IPS DF 6.9 (cell line): ENCODE measurements at places on chromosomes 13 and 19.

GRCh38 chr19:21468791-21469190 lies 36.6 kb upstream of the ZNF429 start:
- H3K36me3 ChIP-seq = no peaks in the 10 kb centered on the region
- H3K4me1 ChIP-seq = no peaks in the 10 kb centered on the region
- no peak overlapping the region for H3K4me3 ChIP-seq

- no peaks in the 10 kb centered on the region for H3K36me3 ChIP-seq
- no peaks in the 10 kb centered on the region for H3K27me3 ChIP-seq
- H3K4me1 ChIP-seq = no peaks in the 10 kb centered on the region
- H3K27ac ChIP-seq = no peak overlapping the region
- no peak overlapping the region for H3K4me3 ChIP-seq
- no peak for DNase-seq
These were observed 6.5 kb upstream of the ZNF708 start for GRCh38 chr19:21335721-21336120.

- no peak overlapping the region for H3K27ac ChIP-seq
- no peaks in the 10 kb centered on the region for H3K4me1 ChIP-seq
- no peak for DNase-seq
- H3K36me3 ChIP-seq = no peaks in the 10 kb centered on the region
- no peak overlapping the region for H3K4me3 ChIP-seq
These were observed 11.8 kb downstream of the LGALS7B start for GRCh38 chr19:38800577-38801347.

GRCh38 chr13:79780240-79780639 lies 299.3 kb downstream of the NDFIP2 start:
- H3K27me3 ChIP-seq = no peaks in the 10 kb centered on the region
- no peaks in the 10 kb centered on the region for H3K4me1 ChIP-seq
- no peak overlapping the region for H3K4me3 ChIP-seq
- H3K27ac ChIP-seq = no peak overlapping the region

- no peaks in the 10 kb centered on the region for H3K27me3 ChIP-seq
- H3K36me3 ChIP-seq = peaks cover 13% of the 10 kb centered on the region
- peaks cover 2% of the 10 kb centered on the region; the same call in 1 of the 2 replicates for H3K4me1 ChIP-seq
These were observed 11.0 kb downstream of the CYTH2 start for GRCh38 chr19:48480183-48480557.

DNA sequence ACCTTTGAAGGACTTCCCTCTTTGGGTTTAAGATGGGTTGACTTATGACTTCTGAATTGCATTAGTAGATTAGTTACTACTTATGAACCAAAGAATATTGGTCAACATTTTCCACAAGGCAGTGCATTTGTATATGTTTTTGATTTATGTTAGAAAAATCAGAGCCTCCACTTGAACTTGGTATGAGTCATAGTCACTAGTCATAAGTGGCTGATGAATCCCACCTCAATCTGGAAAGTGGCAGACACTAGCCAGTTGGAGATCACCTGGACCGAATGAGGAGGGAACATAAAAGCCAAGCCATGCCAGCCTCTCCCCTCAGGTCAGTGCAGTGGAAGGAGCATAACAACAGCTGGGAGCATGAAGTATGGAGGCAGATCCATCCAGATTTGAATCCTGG lies 39.3 kb upstream of the SPART start:
- H3K4me3 ChIP-seq = no peak overlapping the region
- no peaks in the 10 kb centered on the region for H3K4me1 ChIP-seq
- H3K36me3 ChIP-seq = no peaks in the 10 kb centered on the region
